ENCODE measurements at places on chromosomes 7 and 10.

DNA sequence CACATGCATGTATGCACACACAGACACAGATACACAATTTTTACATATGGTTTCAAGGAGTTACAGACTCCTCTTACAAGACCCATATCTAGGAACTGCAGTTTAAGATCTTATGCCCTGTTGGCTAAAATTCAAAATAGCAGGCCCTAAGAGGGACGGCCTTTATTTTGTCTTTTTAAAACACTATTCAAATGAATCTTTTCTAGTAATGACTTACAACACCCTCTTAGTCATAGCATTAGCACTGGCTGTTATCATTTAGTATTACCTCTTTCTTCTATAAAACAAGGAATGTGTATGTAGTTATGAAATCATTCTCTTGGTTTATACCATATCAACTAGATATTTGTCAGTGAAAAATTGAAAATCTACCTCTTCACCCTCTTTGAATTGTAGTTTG is 15.3 kb downstream of the PAPSS2 start:
- DNase-seq = no peak

DNA sequence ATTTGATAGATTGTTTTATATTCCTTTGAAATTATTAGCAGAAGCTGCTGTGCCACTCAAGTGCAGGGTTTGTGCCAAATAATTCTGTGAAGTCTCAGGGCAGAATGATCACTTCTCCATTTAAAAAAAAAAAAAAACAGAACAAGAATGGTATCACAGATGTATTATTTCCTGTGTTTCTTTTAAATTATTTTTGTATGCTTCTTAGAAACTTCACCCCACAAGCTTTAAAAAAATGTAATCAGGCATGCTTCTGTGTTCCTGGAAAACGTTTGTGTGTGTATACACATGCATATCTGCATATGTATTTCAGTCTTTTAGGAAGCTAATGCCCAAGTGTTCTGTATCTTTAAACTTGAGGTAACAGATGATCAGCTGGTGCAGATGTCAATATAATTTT is 6.3 kb upstream of the CD36 start:
- no peak for DNase-seq

- no peak for DNase-seq
Measured at GRCh38 chr10:77082601-77083252, 554.9 kb downstream of the KCNMA1 start.

DNA sequence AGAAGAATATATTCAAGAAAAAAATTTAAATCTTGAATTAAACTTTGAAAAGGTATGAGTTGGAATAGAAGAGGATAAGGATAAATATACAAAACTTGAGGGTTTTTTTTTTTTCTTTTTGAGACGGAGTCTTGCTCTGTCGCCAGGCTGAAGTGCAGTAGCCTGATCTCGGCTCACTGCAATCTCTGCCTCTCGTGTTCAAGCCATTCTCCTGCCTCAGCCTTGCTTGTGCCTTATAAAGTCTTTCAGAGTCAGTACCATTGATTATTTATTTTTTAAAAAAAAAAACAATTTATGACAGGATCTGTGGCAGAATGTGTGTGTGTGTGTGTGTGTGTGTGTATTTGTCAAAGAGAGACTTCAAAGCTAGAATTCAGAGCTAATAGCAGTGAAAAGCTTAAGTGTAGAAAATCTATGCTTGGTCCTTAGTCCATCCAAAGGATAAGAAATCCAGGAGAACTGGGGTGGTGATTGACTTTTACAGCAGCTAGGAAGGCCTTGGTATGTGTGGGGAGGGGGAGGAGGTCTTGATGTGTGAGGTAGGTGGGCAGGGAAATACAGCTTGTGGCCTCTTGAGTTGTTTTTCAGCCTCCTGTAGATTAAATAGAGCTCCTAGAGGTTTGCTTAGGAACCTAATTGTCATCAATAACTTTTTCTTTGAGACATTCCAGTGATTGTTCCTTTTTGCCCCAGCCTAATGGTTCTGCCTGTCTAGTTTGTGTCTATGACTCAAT is 2.4 kb downstream of the HECTD2 start:
- no peak for DNase-seq
